Muscle of back (tissue), 13 donors: ENCODE measurements at places on chromosomes 6 and 20.

DNA sequence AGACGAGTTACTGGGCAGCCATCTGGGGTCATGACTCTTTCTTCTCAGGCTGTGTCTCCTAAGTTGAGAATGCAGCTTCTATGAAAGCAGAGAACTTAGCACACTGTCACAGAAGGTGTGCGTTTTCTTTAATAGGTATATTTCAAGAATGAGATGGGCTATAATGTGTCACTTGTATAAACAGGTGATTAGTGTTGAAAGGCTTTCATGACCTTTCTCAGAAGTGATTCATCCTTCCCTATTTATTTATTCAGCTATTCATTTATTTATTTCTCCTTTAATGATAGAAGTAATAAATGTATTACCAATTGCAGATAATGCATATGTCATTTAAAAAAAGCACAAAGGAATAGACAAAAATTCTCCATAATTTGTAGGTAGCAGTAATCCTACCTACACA, 157.2 kb upstream of the COL21A1 start:
- DNase-seq, result no peak

GRCh38 chr6:132390451-132390850, 10.8 kb downstream of the MOXD1 start:
- DNase-seq, result no peak

DNA sequence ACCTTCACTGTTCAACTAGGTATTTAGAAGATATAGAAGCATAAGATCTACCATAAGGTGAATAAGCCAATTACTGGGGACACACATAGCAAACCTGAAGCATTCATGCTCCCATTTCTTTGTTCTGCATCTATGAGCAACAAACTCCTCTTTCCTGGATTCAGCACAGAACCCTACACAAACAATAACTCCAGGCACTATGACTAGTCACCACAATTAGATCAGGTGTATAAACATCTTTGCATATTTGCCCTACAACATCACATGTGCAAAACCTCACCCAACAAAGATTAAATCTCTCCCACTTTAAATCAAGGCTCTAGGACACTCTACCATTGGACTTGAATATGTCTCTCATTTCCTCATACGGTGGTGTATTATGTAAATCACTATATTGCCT, 652.3 kb downstream of the EPHA7 start:
- DNase-seq, result no peak

- DNase-seq, result no peak
Observed at GRCh38 chr6:69180361-69181067, 545.4 kb downstream of the ADGRB3 start.

GRCh38 chr6:11486486-11486885, 51.1 kb upstream of the TMEM170B start:
- no peak for DNase-seq

GRCh38 chr20:20864351-20865096, 152.1 kb upstream of the RALGAPA2 start:
- DNase-seq, result peak; percentile 67

DNA sequence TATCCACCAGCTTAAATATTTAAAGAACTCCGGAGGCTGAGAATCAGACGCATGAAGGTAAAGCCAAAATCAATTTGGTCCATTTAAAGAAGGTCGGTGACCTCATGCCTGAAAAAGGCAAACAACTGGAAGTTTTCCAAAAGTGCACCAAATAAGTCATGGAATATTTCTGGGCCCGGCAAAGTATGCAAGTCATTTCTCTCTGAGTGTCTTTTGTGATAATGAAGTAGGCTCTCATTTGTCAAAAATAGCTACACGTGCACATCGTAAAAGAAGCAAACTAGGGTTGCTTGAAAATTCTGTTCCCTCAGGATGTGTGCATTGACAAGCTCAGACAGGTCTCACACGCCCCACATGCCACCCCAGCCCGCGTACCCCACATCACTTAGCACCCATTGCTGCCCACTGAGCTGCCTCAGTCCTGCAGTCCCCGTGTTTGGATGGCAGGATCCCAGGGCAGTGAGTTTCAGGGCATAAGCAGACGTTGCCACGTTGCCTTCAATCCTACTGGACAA, 20.5 kb upstream of the PYGB start:
- no peak for DNase-seq

DNA sequence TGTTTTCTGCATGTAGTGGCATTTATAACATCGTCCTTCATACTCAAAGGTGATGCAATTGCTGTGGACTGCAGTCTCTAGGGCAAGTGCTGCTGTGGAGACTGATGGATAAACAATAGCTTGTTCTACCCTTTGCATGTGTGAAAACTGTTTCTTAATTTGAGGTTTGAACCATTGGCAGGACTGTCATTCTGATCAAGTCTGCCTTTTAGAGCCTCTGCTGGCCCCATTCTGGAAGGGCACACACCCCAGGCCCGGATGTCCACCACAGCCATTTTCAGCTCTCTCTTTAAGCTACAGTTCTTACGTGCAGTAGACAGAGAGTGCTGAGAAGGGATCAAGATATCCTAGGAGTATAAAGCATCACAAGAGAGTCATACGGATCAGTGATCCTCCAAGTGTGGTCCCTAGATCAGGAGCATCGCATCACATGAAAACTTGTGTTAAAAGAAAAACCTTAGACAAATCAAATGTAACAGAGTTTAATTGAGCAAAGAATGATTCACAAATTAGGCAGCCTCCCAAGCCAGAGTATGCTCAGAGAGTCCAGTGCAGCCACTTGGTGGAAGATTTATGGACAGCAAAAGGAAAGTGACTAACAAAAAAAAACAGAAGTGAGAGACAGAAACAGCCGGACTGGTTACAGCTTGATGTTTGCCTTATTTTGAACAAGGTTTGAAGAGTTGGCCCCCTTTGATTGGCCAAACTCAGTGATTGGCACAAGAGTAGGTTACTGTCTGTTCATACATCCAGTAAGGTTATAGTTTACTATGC, 52.0 kb downstream of the FRK start:
- peak; percentile 73 for DNase-seq

- no peak for DNase-seq
Observed at GRCh38 chr6:26130581-26131249, 43.5 kb downstream of the HFE start.

DNA sequence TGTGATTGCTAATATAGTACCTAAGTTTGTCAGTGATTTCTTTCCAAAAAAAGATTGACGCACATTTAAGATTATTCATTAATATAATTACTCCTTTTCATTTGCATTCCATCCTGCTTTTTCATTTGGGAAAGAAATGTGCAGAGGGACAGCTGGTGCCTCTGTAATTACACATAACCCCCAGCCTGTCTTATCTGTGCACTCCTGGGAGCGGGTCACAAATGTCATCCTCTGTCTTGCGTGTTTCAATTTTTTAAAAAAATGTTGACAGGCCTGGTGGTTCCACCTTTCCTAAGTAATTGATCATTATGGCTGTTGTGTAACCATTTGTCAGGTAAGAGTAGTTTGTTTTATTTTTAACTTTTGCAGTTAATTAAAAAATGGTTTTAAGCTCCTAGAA, 92.7 kb downstream of the SLX4IP start:
- DNase-seq, result no peak

DNA sequence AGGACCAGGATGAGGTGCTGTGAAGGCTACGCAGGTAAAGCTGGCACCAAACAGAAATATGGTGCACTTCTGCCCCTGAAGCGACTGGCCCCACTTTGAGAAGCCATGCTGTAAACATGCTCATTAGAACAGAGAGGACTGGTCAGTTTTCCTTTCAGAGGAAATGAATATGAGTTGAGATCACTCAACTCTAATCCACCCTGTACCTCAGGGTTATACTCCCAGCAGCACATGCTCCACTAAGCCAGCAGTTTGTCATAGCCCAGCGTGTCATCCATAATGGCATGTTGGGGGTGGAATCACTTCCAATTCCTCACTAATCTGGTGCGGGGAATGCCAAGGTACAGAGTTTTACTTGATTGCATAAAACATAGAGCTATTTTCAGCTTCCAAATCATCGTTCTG, 98.1 kb downstream of the HIVEP2 start:
- DNase-seq, result peak; percentile 81

DNA sequence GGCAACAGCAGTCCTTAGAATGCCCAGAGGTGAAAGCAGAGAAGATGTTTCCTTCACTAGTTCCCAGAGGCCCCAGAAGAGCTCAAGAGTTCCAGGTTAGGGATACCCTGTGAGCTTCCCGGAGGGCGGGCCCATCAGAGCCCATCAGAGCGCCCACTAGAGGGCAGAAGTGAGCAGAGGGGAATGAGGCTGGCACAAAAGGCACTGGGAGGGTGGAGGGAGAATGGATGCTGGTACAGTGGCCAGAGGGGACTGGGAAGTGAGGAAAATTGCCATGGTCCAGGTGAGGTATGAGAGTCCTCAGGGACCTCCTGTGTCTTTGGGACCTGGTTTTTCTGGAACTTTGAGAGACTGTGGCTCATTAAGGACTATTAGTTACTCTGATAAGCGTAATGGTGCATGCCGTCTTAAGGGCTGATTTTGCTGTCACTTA, 57.3 kb downstream of the LINC00237 start:
- peak; percentile 5 for DNase-seq

DNA sequence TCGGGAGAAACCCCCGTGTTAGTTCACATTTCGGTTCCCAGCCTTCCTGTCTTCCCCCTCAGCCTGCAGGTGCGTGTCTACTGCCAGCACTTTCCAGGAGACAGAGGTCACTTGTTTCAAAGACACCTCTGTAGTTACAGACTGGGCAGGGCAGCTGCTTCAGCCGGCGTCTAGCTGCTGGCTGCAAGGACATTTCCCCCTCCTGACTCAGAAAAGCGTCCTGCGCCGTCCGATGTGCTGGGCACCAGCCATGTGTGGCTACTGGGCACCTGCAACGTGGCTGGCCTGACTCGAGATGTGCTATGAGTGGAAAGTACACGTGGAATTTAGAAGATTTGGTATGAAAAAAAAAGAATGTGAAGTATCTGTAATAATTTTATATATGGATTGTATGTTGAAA, 37.6 kb downstream of the RRBP1 start:
- no peak for DNase-seq

- no peak for DNase-seq
Observed at GRCh38 chr6:37990762-37991525, 171.4 kb downstream of the ZFAND3 start.
